Urinary bladder (tissue), 4 donors: ENCODE measurements at places on chromosomes 4 and X. TPM values are rescaled to one million over a fixed set of nuclear protein-coding genes. Genes with fewer than 3 reads are reported as not detected.

Gene CNGA1
- 2.5 TPM for polyA plus RNA-seq

Gene ITIH6
- polyA plus RNA-seq, result 0.01 TPM

- no peak for DNase-seq
Measured at GRCh38 chr4:8550691-8551090, 29.5 kb upstream of the GPR78 start.

Gene INTS12
- 18.6 TPM for polyA plus RNA-seq

GRCh38 chrX:37405956-37406355 is 56.8 kb downstream of the PRRG1 start:
- DNase-seq, result no peak

DNA sequence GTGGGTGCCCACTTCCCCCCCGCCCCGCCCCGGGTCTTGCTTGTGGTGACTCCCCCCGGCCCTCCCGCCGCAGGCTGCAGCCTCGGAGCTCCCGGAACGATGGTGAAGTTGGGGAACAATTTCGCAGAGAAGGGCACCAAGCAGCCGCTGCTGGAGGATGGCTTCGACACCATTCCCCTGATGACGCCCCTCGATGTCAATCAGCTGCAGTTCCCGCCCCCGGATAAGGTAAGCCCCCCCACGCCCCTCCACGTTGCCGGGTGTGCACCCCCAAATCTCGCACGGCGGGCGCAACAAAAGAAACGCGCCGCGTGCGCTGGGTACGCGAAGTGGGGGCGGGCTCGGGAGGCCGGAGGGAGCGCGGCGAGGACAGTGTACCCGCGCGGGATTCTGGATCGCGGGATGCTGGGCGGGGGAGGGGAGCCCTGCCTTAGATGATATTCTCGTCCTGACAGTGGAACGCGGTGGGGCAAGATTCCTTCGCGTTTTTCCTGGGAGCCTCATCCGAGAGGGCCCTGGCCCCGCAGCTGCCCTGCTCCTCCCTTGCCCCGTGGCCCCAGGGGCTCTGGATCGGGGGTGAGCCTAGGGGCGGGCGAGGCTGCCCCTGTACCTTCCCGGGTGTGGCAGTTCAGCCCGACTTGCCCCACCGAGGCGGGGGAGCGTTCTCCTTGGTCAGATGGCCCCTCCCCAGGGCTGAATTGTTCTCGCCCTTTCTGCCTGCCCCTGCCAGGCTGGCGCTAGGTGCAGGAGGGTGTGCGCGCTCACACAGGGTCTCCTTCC is 819 bp downstream of the NSG1 start:
- no peak for DNase-seq

GRCh38 chrX:290476-291166 is 9.4 kb downstream of the PLCXD1 start:
- DNase-seq, result no peak

DNA sequence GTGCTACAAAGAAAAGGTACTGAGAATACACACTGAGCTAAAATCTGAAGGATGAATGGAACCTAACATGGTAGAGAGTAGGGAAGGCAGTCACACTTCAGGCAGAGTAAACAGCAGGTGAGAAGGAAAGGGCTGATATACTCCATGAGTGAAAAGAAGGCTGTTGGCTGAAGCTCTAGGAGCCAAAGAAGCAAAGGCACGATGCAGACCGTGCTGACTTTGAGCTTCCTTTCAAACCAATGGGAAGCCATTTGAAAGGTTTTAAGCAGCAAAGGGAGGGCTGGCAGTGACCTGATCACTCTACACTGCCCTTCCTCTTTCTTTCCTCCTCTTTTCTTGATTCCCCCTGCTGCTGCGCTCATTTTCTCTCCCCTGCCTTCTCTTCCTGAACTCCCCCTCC is 66.4 kb downstream of the TMEM154 start:
- DNase-seq, result no peak

Gene SPINK2
- 0.24 TPM for polyA plus RNA-seq

DNA sequence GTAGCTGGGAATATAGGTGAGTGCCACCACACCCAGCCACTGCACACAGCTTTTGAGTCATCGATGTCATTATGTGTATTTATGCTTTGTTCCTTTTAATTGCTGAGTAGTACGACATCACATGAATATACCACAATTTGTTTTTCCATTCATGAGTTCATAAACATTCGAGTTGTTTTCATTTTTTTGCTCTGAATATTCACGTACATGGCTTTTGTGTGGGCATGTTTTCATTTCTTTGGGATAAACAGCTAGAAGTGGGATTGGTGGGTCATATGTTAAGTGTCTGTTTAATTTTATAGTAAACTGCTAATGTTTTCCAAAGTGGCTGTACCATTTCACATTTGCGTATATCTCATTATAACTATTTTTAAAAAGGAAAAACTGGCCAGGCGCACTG is 45.1 kb upstream of the KDR start:
- DNase-seq, result no peak

DNA sequence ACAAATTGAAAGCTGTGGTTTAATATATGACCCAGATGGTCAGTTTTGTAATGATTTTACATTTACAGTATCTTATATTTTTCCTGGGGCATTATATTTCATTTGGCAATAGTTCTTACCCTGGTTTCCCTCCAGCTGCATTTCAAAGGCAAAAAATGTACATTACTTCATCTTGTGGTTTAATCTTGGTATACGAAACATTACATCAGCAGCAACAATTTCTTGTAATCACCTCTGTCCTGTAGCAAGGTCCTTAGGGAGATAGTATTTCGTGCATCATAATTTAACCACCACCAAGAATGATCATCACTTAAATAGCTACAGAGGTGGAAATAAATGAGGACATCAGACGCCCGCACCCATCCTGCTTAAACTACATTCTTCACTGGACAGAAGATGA is 48.8 kb downstream of the HS6ST2 start:
- no peak for DNase-seq

- no peak for DNase-seq
Measured at GRCh38 chr4:31088600-31089230, 368.5 kb downstream of the PCDH7 start.

GRCh38 chr4:140004549-140004895 is 149.5 kb downstream of the MAML3 start:
- DNase-seq, result no peak

DNA sequence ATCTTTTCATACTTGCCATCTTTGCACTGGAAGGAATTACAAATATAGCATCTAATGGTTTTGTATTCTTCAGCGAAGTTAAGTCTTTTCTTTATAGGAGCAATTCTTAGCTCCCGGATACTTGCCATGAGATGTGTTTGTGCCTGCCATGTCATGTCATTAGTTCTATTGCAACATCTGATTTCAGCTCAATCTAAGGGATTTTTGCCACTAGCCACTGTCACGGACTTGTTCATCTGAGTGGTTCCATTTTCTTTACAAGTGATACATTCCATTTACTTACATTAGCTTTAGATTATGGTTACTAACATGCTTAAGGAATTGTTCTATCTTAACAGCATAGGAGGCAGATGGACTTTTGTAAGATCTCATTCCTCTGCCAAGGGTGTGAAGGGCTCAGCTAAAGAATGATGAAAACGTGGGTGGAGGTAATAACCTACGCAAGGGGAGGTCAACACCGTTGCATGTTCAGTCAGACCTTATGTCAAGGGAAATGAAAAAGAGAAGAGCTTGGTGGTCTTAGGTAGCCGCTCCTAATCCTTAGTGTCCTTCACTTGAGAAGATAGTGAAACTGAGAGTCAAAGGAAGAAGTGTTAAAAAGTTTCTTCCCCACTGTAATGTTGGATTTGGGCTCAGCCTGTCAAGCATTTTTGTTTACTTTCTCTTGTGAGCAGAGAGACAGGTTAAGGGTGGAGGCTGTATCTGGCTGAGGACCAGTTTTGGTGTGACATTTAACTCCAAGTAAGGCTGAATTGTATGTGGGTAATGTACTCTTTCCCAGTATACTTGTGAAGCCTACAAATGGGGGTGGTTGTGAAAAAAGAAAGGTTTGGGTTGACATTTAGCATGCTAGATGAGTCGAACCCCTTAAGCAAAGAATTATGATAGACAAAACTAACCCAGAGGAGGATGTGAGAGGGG is 3.6 kb upstream of the KLHL2 start:
- DNase-seq, result no peak

GRCh38 chrX:63746278-63746677 is 38.7 kb downstream of the ARHGEF9 start:
- no peak for DNase-seq

DNA sequence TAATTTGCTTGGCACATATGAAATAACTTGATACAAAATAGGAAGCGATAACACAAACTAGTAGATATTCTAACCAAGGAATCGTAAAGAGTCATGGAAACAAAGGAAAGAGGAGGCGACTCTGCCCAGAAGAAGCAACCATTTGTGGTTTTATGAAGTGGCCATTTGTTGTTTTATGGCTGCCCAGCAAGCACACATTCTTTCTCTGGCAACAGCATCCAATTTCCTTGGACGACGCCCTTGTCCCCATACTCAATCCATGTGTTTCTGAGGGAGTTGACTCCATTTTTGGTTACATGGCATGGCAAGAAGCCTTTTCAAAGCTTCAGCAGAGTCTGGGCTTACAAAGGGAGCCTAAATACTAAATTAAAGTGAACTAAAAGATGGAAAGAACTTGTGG is 295.1 kb downstream of the INPP4B start:
- no peak for DNase-seq

Gene RBM46
- not detected for polyA plus RNA-seq

- no peak for DNase-seq
Measured at GRCh38 chr4:1300466-1301455, 11.1 kb downstream of the MAEA start.

Gene C4orf17
- not detected for polyA plus RNA-seq

Gene TMEM255A
- 3.2 TPM for polyA plus RNA-seq

Gene PNCK
- 73.7 TPM for polyA plus RNA-seq

DNA sequence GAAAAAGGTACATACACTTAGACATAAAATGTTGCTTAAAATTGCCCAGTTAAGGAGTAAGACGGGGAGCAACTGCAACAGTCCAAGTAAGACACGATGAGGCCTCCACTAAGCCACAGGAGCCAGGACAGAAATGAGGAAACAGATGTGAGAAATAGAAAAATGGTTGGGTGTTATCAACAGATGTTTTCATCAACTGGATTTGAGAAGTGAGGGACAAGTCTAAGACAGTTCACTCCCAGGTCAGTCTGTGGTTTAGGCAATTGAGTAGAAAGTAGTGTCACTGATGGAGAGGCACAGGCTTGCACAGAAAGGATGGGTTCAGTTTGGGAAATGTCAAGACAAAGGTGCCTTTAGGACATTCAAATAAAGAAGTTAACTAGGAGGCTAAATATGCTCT is 23.5 kb upstream of the PHF8 start:
- no peak for DNase-seq

- no peak for DNase-seq
Measured at GRCh38 chr4:89196745-89197144, 85.4 kb downstream of the TIGD2 start.

GRCh38 chr4:54101190-54102041 is 1.5 kb downstream of the GSX2 start:
- no peak for DNase-seq

Gene DDX53
- polyA plus RNA-seq, result not detected
